H9 (cell line): ENCODE measurements at places on chromosomes 2 and 18.
A peak's percentile ranks its signal among the peaks of the same experiment; 100 is the strongest.

GRCh38 chr2:129231924-129232323 is 747.5 kb upstream of the RAB6C start:
- no peaks in the 10 kb centered on the region for H3K36me3 ChIP-seq
- no peak overlapping the region for H3K27ac ChIP-seq
- H3K27me3 ChIP-seq = no peaks in the 10 kb centered on the region

- H3K4me3 ChIP-seq = no peak overlapping the region
- H3K27me3 ChIP-seq = no peaks in the 10 kb centered on the region
- H3K36me3 ChIP-seq = no peaks in the 10 kb centered on the region
- no peaks in the 10 kb centered on the region for H3K4me1 ChIP-seq
- DNase-seq = no peak
Observed at GRCh38 chr2:230472621-230473018, 56.6 kb downstream of the SP100 start.

DNA sequence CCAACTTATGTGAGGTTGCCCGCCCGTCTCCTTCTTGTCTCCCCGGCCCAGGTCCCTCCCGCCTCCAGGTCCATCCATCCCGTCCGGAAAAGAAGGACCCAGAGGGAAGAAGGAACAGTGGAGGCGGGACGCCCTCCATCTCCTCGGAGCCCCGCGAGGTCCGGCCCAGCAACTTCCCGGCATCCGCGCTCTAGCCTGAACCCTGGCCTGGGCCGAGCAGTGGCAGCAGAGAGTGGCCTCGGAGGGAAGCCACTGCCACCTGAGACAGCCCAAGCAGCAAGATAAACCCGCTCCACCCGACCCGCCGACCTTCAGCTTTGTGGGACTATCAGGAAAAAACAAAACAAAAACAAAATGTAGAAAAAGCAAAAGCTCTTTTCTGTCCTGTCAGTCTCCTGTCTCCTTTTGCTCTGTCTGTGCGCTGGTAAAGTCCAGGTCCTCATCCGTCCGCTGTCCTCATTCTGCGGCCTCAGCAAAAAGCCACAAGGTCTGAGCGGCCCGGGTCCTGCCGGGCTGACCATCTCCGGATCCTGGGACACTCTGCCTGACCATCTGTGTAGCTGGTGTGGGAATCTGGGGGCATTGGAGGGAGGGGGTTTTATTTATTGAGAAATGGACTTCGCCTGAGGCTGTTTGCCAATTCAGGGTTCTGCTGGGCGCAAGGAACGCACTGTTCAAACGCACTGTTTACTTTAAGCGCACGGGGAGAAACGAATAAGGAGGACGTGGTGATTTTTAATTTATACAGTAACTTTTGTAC is 3.1 kb downstream of the DLX1 start:
- no peak overlapping the region for H3K4me3 ChIP-seq
- H3K36me3 ChIP-seq = no peaks in the 10 kb centered on the region; the same call in 1 of the 3 replicates
- peaks cover 89% of the 10 kb centered on the region for H3K27me3 ChIP-seq
- DNase-seq = peak; percentile 49
- peaks cover 2% of the 10 kb centered on the region; the same call in 1 of the 2 replicates for H3K4me1 ChIP-seq

DNA sequence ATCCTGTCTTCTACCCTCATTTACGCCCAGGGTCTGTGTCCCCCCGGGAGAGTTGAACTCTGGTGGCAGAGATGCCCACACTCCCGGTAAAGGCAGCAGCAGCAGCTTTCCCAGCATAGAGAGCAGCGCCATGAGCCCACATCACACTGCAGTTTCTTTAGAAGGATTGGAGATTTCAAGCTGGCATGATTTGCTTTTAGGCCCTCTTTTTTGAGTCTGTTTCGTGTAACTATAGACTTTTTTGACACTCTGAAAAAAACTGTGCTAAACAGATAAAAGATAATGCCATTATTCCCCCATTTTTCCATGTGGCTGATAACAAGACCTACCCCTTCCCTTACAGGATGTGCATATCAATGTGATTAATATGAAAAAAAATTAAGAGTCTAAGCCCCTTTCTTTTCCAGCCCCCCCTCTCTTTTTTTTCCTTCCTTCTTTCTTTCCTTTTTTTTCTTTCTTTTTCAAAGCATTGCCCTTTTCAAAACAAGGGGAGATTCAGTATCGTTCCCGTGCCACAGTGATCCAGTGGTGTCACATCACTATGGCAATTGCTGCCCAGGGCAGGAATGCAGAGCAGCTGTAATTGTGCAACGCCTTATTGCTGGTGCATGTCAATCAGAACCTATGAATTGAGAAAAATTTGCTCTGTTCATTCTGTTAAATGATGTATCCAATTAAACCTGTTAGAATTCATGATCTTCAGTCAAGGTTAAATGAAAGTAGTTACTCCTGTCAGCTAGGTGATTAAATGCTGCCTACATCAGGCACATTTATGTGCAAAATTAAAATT is 104.5 kb downstream of the CDCA7 start:
- peaks cover 4% of the 10 kb centered on the region; the same call in 1 of the 2 replicates for H3K36me3 ChIP-seq
- no peak for DNase-seq
- no peak overlapping the region for H3K27ac ChIP-seq

DNA sequence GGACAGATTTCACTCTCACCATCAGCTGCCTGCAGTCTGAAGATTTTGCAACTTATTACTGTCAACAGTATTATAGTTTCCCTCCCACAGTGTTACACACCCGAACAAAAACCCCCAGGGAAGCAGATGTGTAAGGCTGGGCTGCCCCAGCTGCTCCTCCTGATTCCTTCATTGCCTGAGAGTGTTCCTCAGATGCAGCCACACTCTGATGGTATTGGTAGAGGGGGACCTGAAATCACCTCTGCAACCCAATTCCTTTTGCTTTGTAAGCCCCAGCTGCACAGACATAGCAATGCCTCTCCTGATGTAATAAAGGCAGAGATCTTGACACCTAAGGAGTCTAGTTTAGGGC is 1529.8 kb downstream of the RPIA start:
- no peak overlapping the region for H3K4me3 ChIP-seq
- H3K27me3 ChIP-seq = no peaks in the 10 kb centered on the region
- no peaks in the 10 kb centered on the region for H3K36me3 ChIP-seq
- DNase-seq = no peak
- no peak overlapping the region for H3K27ac ChIP-seq

DNA sequence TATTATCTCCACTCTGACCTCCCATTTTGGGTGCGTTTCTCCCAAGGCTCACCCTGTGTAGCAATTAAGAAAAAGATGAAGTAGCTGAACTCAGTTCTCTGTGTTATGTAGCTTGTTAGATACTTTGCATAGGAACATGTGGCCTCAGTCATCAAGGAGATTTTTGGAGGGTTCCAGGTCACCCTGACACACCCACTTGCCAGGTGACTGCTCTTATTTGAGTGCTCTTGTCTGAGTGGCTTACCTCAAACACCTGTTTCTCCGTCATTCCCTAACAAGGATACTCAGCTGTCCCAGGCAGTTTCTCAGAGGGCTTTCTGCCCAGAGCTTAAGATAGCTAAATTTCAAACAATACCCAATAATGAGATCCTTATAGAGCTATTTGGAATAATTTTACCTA is 577.2 kb upstream of the HNMT start:
- H3K27ac ChIP-seq = no peak overlapping the region
- H3K36me3 ChIP-seq = peaks cover 24% of the 10 kb centered on the region
- DNase-seq = no peak
- no peaks in the 10 kb centered on the region for H3K27me3 ChIP-seq
- no peaks in the 10 kb centered on the region for H3K4me1 ChIP-seq
- no peak overlapping the region for H3K4me3 ChIP-seq

DNA sequence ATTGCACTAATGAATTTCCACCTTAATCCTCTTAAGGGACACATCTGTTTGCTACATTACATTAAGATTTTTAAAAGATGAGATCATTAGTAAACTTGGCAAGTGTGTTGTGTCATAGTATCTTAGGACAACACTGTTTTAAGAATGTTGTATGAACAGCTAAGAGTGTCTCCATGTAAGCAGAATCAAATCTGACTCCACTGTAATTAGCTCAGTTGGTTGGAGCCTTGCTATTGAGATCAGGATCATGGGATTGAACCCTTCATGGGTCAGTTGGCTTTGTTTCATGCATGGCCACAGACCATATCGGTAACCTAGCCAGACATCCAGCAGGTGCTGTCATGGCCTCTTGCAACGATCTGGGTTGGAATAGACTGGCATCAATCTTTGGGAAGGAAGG is 5.2 kb downstream of the FHOD3 start:
- peaks cover 3% of the 10 kb centered on the region; the same call in 2 of the 3 replicates for H3K36me3 ChIP-seq
- peaks cover 4% of the 10 kb centered on the region; the same call in 1 of the 2 replicates for H3K27me3 ChIP-seq
- DNase-seq = no peak

GRCh38 chr2:81549646-81550045 is 1245.1 kb upstream of the LRRTM1 start:
- H3K4me3 ChIP-seq = no peak overlapping the region
- H3K27ac ChIP-seq = no peak overlapping the region
- no peak for DNase-seq
- H3K4me1 ChIP-seq = no peaks in the 10 kb centered on the region
- no peaks in the 10 kb centered on the region for H3K27me3 ChIP-seq

GRCh38 chr2:242030858-242031257 is 161.3 kb downstream of the RTP5 start:
- no peaks in the 10 kb centered on the region for H3K27me3 ChIP-seq
- no peak overlapping the region for H3K4me3 ChIP-seq
- no peak overlapping the region for H3K27ac ChIP-seq
- DNase-seq = peak; percentile 10

- peaks cover 4% of the 10 kb centered on the region; the same call in 1 of the 2 replicates for H3K4me1 ChIP-seq
- no peak overlapping the region for H3K27ac ChIP-seq
- H3K27me3 ChIP-seq = no peaks in the 10 kb centered on the region
- no peak for DNase-seq
- no peak overlapping the region for H3K4me3 ChIP-seq
Observed at GRCh38 chr2:112904883-112905282, 6.1 kb upstream of the IL37 start.

- H3K4me1 ChIP-seq = no peaks in the 10 kb centered on the region
- H3K27me3 ChIP-seq = no peaks in the 10 kb centered on the region
- H3K27ac ChIP-seq = no peak overlapping the region
- no peaks in the 10 kb centered on the region for H3K36me3 ChIP-seq
Observed at GRCh38 chr18:4589056-4589800, 134.1 kb upstream of the DLGAP1 start.

GRCh38 chr2:124001696-124002430 is 23.2 kb upstream of the CNTNAP5 start:
- H3K27me3 ChIP-seq = no peaks in the 10 kb centered on the region
- H3K4me3 ChIP-seq = no peak overlapping the region
- no peak for DNase-seq
- H3K4me1 ChIP-seq = no peaks in the 10 kb centered on the region
- no peaks in the 10 kb centered on the region for H3K36me3 ChIP-seq
- no peak overlapping the region for H3K27ac ChIP-seq

DNA sequence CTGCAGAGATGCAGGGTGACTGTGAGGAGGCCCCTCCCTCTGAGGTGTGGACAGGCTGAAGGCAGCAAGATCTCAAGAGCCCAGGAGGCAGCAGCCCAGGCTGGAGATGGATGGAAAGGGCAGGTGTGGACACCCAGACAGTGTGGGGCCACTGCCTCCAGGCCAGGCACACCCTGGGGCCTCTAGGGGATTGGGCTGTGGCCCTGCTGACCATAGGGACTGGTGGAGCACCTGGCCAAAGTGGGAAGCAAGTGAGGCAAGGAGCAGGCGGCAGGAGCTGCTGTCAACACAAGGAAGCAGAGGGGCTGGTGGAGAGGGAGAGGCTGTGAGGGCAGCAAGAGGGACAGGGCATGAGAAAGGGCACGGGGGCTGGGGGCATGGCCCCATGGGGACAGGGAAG is 10.8 kb downstream of the SNED1 start:
- peaks cover 8% of the 10 kb centered on the region for H3K36me3 ChIP-seq
- no peak for DNase-seq
- peak overlapping the region; percentile 44; the same call in 2 of the 3 replicates for H3K4me3 ChIP-seq
- H3K27ac ChIP-seq = no peak overlapping the region

DNA sequence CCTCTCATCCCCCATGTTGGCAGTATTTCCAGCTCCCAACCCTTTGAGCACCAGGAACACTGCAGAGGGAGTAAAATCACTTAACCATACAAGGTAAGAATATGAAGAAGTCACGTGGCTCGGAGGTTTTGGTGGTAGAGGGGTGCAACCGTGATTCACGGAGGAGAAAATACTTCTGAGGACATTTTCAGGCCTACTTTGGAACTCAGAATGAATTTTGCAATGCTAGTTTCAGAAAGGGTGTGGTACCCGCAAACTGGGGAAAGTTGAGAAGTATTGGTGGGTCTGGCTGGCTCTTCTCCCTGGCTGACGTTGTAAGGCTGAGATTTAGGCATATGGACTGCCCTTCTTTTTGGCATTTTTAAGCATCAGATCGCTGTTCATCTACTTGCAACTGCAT is 442 bp downstream of the SERPINB5 start:
- H3K36me3 ChIP-seq = no peaks in the 10 kb centered on the region
- no peaks in the 10 kb centered on the region for H3K27me3 ChIP-seq
- no peak overlapping the region for H3K27ac ChIP-seq
- no peaks in the 10 kb centered on the region for H3K4me1 ChIP-seq
- DNase-seq = no peak

DNA sequence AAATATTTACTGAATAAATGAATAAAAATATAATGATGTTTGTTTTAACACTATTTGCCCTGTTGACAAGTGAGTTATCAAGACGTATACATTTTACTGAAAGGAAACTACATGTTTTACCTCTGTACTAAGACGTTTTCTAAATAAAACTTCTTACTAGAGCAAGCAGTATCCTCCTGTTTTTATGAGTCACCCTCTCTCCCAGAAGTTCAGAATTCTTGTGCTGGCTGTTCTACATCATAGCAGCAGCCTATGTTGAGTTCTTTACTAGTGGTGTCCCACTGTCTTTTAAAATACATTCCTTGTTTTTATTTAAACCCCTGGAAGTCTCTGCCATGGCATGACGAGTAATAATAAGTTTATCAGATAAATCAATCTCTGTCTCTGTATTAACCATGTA is 297.4 kb downstream of the CALCRL start:
- H3K36me3 ChIP-seq = no peaks in the 10 kb centered on the region; the same call in 2 of the 3 replicates
- H3K27me3 ChIP-seq = no peaks in the 10 kb centered on the region
- no peaks in the 10 kb centered on the region for H3K4me1 ChIP-seq
- H3K27ac ChIP-seq = no peak overlapping the region
- H3K4me3 ChIP-seq = no peak overlapping the region
- no peak for DNase-seq

DNA sequence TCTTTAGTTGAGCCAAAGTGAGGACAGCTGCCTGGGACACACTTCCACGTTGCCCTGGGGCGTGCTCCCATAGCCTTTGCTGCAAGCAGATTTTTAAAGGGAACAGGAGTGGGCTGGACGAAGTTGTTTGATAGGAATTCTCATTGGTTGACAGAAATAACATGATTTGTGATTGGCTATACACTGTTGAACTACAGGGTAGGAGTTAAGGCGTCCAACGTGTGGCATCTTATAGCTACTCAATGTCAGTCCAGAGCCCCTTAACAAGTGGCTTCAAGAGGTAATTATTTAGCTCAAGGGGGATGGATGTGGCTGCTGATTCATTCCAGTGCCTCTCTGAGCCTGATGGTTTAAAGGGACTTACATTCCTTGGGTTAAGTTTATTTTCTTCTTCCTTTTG is 65.5 kb downstream of the ACAA2 start:
- no peak overlapping the region for H3K4me3 ChIP-seq
- no peaks in the 10 kb centered on the region for H3K36me3 ChIP-seq
- 0 out of 2 replicates have a peak, but pooled peaks cover 2% of the 10 kb centered on the region for H3K4me1 ChIP-seq
- no peak overlapping the region for H3K27ac ChIP-seq
- H3K27me3 ChIP-seq = no peaks in the 10 kb centered on the region

- no peaks in the 10 kb centered on the region for H3K36me3 ChIP-seq
- H3K27ac ChIP-seq = no peak overlapping the region
- no peaks in the 10 kb centered on the region for H3K4me1 ChIP-seq
- H3K4me3 ChIP-seq = no peak overlapping the region
- no peaks in the 10 kb centered on the region for H3K27me3 ChIP-seq
- DNase-seq = no peak
Observed at GRCh38 chr18:35451032-35451431, 46.7 kb downstream of the INO80C start.

- no peaks in the 10 kb centered on the region for H3K27me3 ChIP-seq
- H3K4me1 ChIP-seq = no peaks in the 10 kb centered on the region
- H3K36me3 ChIP-seq = no peaks in the 10 kb centered on the region
- no peak for DNase-seq
Observed at GRCh38 chr2:46050027-46050426, 247.2 kb upstream of the EPAS1 start.
